Activated naive CD4-positive, alpha-beta T cell treated with anti-CD3 and anti-CD28 coated beads, Interleukin-2, amount 50 U/mL, for 72 hours (primary cell): ENCODE measurements at places on chromosomes 1 and 21. TPM values are rescaled to one million over a fixed set of nuclear protein-coding genes. Genes with fewer than 3 reads are reported as not detected.

DNA sequence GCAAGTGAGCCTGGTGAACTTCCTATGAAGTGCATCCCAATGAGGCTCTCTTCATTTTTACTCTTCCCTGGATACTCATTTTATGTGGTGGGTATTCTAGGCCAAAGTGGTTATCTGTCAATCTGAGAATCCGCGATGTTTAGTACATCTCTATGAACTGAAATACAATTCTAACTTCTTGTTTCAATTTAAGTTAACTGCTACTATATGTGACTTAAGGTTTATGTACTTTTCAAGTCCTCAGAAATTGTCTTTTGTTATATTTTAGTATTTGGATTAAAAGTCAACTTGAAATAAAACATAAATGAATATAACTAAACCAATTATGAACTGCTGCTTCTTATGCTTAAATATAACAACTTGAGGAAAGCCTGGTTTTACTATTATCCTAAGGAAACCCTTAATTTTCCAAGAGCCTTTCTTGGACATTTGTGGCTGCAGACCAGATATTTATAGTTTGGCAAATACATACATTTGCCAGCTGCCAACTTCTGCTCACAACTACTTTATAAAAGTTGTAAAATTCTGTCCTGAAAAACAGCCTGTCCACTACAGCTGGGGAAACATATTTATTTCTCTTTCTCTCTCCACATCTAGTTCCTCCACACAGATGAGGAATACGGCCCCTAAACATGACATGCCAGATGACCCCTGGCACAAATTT lies 60.4 kb downstream of the ENAH start:
- DNase-seq: no peak

GRCh38 chr1:48903291-48903690 lies 126.6 kb upstream of the BEND5 start:
- no peak for DNase-seq

GLIS1 gene
- total RNA-seq: not detected

GRCh38 chr1:19315378-19316198 lies 3.5 kb downstream of the SLC66A1 start:
- DNase-seq: no peak

SLC1A7 gene
- total RNA-seq: not detected

- no peak for DNase-seq
These were observed 64.8 kb downstream of the PIK3R3 start for GRCh38 chr1:46067652-46068051.

- DNase-seq: no peak
These were observed 682.4 kb upstream of the ADAMTS5 start for GRCh38 chr21:27649323-27649722.

DNA sequence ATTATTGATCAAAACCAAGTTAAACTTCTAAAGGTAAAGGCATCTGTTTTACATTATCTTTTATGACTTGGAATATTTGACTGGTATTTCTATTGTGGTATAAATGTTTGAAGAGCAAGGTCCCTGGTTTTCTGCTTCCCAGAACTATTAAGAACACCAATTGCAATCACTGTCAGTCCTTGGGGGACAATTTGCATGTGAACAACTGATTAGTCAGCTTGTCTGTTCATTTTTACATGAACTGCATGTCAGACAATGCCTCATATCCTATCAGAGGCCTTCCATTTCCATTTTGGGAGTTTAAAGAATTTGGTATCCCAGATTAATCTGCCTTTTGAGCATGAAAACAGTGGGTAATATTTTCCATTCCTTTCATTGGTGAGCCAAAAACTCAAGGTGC lies 654.9 kb upstream of the USP24 start:
- no peak for DNase-seq

DUSP23 gene
- total RNA-seq: 16.8 TPM

- no peak for DNase-seq
These were observed 42.6 kb upstream of the USP25 start for GRCh38 chr21:15687208-15687607.

CD247 gene
- 158 TPM for total RNA-seq

C1QC gene
- not detected for total RNA-seq

OR2L5 gene
- total RNA-seq: 0.16 TPM

ARHGAP29 gene
- not detected for total RNA-seq

- DNase-seq: no peak
These were observed 3.2 kb downstream of the SLC2A1 start for GRCh38 chr1:42955311-42956063.

DNA sequence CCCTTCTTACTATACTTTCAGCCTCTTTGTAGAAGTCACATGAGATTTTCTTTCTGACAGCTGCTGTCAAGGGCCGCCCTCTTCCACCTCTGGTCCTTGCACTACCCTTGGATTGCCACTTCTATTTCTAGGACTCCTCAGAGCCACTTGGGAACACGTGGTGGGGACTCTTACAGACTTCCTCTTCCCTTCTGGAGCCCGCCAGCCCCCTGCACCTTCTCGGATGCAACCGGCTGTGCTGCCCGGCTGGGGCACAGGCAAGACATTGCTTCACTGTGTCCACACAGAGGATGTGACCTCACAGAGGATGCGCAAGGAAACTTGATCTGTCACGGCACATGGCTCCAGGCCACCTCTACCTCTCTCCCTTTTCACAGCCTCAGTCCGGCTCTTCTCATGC lies 2.4 kb upstream of the IKBKE start:
- DNase-seq: no peak

DNA sequence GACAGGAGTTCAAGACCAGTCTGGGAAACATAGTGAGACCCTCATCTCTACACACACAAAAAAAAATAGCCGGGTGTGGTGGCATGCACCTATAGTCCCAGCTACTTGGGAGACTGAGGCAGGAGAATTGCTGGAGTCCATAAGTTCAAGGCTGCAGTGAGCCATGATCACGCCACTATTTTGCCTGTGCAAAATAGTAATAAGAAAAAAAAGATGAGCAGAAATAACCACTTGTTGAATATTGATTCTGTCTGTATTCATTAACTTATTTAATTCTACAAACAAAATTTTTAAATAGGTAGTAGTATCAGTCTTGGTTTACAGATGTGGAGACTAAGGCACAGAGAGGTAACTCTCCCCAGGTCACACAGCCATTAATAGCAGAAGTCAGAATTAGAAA lies 16.9 kb downstream of the LRRC40 start:
- DNase-seq: no peak

ZFYVE9 gene
- total RNA-seq: 1.4 TPM

DNA sequence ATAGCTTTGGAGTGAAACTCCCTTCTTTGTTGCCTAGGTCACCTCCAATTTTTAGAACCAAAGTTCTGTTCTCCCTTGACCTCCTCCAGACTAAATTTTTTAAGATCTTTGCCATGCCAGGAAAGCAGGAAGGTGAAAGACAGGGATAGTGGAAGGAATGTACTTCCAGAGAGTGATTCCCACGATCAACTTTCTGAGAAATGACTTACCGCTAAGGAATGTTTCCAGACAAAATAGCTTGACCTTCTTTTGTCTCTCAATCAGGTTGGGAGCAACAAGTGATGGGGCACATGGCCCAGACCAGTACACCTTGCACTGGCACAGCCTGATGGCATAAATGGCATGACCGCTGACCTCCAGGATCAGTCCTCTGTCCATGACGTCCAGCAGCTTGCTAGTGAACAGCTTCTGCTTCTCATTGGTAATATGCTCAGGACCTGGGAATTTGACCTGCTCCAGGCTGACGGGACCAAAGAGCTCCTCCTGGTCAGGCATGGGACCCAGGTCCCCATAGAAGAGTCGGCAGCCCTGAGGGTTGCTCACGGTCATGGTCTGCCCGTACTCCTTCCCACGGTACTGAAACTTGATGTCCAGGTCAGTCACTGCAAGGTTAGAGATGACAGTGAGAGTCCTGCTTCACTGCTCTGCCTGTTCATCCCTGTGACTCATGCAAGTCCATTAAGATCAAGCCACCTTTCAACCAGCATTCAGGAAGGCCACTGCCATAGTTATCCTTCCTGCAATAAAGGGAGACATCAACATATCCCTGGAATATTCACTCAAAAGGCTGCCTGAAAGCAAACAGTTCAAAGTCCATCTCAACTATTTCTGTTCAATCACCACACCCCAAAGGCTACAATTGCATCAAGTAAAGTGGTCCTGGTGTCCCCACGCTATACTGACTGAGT lies 6.2 kb upstream of the C1orf74 start:
- no peak for DNase-seq

DNA sequence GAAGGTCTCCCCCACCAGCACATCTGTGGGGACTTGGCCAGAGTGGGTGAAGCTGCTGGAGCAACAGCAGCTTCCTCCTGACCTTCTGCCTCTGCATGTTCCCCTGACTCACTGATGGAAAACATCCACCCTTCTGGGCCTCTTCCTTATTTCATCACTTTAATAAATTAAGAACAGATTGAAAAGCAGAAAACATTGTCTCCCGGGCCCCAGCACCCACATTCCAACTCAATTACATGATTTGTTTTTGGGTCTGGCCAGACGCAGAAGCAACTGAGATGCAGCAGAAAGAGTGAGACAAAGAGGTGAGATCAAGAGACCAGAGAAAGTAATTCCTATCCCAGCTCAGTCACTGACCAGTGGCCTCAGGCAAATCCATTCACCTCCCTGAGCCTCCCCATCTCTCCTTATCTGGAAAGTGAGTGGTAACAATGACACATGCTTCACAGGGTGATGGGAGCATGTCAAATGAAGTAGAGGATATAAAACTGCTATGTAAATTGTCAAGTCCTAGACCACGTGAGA lies 157.1 kb downstream of the ELAVL4 start:
- no peak for DNase-seq

DNA sequence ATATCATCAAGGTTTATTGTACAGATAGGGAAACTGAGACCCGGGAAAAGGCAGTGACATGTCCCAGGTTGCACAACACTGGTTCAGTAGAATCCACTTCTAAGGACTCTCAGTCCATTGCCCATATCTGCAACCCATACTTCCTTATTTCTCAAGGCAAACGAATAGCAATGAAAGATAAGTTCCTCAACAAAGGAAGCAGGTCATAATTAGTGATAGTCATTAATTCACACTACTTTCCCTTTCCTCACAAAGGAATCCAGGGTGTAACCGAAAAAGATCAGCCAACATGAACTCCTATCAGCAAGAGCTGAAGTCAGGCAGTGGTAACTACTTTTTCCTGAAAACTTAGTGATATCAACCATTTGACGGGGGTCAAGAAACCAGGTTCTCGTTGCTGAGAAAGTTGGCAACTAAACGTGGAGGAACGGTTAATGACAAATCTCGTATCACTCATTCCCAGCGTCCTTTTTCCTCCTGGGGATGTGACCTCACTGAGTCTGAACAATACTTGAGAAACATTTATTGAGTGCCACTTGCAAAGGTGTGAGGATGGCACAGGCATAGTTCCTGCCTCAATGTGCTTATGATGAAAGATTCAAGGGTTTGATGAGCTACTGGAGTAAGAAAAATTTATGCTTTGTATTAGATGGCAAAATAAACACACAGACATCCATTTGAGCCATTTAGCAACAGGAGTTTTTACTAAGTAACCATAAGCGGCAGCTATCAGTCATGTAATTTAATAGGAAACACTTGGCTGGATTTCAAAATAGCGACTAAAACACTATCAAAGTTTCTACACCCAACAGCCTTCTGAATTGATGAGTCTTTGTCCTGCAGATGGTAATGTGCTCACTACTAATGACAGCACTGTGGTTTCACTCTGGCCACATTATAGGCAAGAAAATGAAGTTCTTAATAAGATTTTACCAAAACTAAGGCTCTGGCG lies 82.3 kb downstream of the PLPP3 start:
- DNase-seq: no peak

GRCh38 chr1:103416681-103417286 lies 108.7 kb upstream of the RNPC3 start:
- no peak for DNase-seq

- no peak for DNase-seq
These were observed 136.8 kb upstream of the IRF2BP2 start for GRCh38 chr1:234746798-234747196.

PGBD5 gene
- 0.10 TPM for total RNA-seq

DNA sequence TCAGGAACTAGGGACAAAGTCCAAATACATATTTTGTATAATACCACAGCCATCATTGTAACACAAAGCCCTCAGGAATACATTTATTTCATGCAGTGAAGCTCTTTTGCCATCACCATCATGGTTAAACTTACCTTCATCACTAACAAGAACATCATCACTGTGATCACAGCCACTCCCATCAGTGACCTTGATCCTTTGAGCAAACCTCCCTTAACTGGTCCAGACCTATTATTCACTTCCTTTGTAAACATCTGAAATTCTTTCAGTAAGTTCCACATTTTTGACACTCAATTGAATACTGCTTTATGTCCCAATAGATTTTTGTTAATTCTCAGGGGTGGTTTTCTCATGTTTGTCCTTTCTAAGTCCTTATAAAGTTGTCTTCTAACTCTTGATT lies 16.2 kb upstream of the KPRP start:
- no peak for DNase-seq

NUP210L gene
- 0.10 TPM for total RNA-seq

DNA sequence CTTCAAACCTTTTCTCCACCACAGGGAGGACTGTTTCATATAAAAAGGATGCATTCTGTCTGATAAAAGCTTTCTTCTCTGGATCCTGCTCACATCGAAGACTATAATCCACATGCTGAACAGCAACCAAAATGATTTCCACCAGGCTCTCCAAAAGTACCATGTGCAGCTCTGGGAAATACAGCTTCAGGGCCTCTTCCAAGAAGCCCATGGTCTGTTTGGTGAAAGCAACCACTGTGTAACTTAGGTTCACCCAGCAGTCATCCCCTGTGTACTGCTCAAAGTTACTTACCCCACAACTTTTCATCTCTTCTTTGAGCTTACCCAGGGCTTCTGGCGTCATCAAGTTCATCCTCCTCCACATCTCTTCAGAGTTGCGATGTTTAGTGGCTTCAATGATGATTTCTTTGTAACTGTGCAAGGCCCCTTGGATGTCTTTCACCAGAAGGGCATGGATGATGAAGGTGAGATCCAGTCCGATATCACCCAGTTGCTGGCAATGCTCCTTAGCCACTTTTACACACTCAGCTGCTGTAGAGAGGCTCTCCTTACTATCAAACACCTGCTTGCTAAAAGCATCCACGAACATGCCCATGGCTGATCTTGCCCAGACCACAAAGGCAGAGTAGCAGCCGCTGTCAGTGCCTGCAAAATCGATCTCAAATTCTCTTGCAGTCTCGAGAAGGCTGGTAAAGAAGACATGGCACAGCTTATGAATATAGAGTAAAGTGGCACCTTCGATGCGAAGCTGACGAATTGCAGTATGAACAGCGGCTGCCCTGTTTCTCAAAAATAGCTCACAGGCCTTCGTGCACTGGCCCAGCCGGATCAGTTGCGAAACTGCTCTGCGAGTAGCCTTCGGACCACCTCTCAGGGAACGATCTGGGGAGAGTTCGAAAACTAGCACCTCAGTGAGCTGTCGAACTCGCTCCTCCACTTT lies 1.7 kb downstream of the EXOC8 start:
- DNase-seq: no peak

GRCh38 chr1:17419626-17420328 lies 19.7 kb downstream of the RCC2 start:
- DNase-seq: peak; percentile 65

GRCh38 chr1:114152508-114153260 lies 985 bp downstream of the SYT6 start:
- DNase-seq: peak; percentile 31

DMBX1 gene
- 0.54 TPM for total RNA-seq

DNA sequence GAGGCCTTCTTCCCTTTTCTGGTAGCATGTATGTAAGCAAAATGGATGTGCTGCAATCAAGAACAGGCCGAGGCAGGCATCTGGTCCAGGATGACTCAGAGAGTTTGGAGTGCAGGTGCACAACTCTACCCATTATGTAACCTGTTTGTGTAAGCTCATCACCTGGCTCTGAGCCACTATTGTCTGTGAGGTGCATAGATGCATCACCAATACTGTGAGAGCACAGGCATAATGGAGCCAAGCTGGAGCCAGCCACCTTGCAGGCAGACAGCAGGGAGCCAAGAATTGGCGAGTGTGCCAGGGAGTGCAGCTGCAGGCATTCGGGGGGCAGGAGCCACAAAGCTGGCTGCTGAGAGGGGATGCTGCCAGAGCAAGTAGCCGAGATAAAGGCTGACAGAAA lies 549.9 kb upstream of the RGS18 start:
- DNase-seq: no peak
